ENCODE measurements at places on chromosomes 16 and 17. TPM values are rescaled to one million over a fixed set of nuclear protein-coding genes. Genes with fewer than 3 reads are reported as not detected.

- DNase-seq: no peak
- H3K27ac ChIP-seq: no peak overlapping the region
- H3K27me3 ChIP-seq: peaks cover 38% of the 10 kb centered on the region
- H3K4me3 ChIP-seq: no peak overlapping the region
These were observed 42.9 kb downstream of the CCDC42 start for GRCh38 chr17:8701754-8702153.

- no peak for DNase-seq
- no peaks in the 10 kb centered on the region for H3K36me3 ChIP-seq
- H3K4me1 ChIP-seq: peaks cover 29% of the 10 kb centered on the region
- no peak overlapping the region for H3K4me3 ChIP-seq
- peak overlapping the region; percentile 97 for H3K27ac ChIP-seq
These were observed 81.5 kb downstream of the GAS7 start for GRCh38 chr17:10116753-10117420.

The TEKT1 gene
- total RNA-seq: not detected

The C1QTNF8 gene
- not detected for total RNA-seq

The LRRC75A gene
- 3.5 TPM for total RNA-seq
